ENCODE measurements at places on chromosomes 16 and 17.

DNA sequence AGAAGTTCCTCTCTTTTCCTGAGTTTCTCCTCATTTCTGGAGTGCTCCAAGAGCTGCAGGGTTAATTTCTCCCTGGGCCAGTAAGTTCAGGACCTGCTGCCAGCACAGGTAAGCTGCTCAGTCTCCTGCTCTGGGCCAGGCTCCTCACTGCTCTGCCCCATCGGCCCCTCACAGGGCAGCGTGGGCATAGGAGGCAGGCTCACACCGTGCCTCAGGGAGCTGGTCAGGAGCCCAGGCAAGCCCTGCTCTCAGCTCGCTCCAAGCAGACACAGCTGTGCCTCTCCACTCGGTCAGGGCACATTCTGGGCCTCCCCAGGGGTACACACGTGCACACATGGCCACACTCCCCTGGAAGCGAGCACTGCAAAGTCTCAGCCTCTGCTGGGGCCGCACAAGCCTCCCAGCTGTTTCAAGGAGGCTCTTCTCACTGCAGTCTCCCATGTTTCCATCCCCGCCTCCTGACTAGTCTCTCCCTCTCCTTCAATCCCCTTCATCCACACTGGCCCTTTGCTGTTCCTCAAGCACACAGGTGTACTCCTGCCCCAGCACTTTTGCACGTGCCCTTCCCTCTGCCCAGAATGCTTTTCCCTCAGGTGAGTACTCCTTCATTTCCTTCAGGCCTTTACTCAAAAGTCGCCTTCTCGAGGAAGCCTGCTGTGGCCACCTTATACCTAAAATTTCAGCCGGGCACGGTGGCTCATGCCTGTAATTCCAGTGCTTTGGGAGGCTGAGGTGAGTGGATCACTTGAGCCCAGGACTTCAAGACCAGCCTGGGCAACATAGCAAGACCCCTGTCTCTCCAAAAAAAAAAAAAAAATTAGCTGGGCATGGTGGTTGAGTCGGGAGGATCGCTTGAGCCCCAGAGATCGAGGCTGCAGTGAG lies 53.2 kb downstream of the AKAP1 start:
- peaks cover 7% of the 10 kb centered on the region for H3K4me1 ChIP-seq
- no peak for DNase-seq
- no peak overlapping the region for H3K4me3 ChIP-seq
- H3K36me3 ChIP-seq: no peaks in the 10 kb centered on the region
- H3K27me3 ChIP-seq: peaks cover 14% of the 10 kb centered on the region

- H3K27me3 ChIP-seq: peaks cover 7% of the 10 kb centered on the region
- H3K4me3 ChIP-seq: no peak overlapping the region
- no peaks in the 10 kb centered on the region for H3K4me1 ChIP-seq
- DNase-seq: no peak
- H3K27ac ChIP-seq: no peak overlapping the region
These were observed 171.7 kb downstream of the C16orf95 start for GRCh38 chr16:87145181-87146176.

GRCh38 chr17:8300627-8301242 lies 5.5 kb upstream of the SLC25A35 start:
- peak overlapping the region; percentile 46 for H3K27ac ChIP-seq
- H3K27me3 ChIP-seq: no peaks in the 10 kb centered on the region
- peak; percentile 30 for DNase-seq
- H3K4me1 ChIP-seq: peaks cover 8% of the 10 kb centered on the region

DNA sequence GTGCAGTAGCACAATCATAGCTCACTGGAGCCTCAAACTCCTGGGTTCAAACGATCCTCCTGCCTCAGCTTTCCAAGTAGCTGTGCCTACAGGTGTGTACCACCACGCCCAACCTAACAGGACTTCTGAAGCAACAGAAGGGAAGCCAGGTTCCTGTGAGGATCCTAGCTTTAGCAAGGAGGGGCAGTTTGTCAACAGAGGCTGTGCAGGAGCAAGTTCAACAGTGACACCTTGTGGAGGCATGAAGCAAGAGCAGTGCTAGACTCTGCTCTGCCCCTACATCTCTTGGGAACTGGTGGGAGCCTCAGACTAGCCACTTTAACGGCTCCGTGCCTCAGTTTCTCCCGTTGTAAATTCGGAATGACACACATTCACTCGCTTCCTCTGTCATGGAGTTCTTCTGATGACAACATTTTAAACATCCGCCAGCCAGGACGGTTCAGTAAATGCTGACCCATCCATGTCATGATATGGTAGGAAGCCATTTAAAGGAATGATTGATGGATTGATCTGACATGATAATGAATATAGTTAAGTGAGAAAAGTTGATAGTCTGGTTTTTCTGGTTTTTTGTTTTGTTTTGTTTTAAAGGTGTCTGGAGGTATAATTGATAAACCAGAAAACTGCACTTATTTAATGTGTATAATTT lies 218.7 kb downstream of the MRTFB start:
- H3K4me3 ChIP-seq: no peak overlapping the region
- H3K27me3 ChIP-seq: peaks cover 2% of the 10 kb centered on the region
- H3K27ac ChIP-seq: no peak overlapping the region
- DNase-seq: no peak
- peaks cover 6% of the 10 kb centered on the region for H3K36me3 ChIP-seq

DNA sequence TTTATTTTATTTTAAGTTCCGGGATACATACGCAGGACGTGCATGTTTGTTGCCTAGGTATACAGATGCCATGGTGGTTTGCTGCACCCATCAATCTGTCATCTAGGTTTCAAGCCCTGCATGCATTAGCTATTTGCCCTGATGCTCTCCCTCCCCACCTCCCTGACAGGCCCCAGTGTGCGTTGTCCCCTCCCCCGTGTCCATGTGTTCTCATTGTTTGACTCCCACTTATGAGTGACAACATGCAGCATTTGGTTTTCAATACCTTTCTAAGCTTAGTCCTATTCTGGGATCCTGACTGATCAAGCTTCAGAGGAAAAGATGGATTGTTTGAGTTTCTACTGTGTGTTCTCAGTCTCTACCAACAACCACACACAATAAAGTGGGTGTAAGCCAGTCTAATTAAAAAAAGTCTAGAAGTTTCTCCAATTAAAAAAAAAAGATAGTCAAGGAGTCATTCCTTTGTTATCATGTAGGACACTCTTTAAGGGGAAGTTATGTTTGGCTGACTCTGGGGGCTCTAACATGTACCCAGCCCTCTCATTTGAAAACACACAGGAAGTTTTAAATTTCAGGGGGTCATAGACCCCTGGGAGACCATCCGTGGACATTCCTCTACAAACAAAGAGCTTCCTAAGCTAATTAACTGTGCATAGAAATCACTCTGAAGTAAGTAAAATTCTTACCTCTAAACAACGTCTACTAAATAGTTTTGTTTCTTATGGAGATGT lies 66.3 kb upstream of the ADAMTS18 start:
- no peak overlapping the region for H3K4me3 ChIP-seq
- no peak for DNase-seq

GRCh38 chr17:1197781-1198490 lies 18.2 kb upstream of the ABR start:
- H3K36me3 ChIP-seq: no peaks in the 10 kb centered on the region
- peaks cover 69% of the 10 kb centered on the region for H3K4me1 ChIP-seq
- H3K27me3 ChIP-seq: no peaks in the 10 kb centered on the region
- H3K4me3 ChIP-seq: peak overlapping the region; percentile 63
- DNase-seq: peak; percentile 58
- peak overlapping the region; percentile 80 for H3K27ac ChIP-seq

GRCh38 chr17:1787301-1787902 lies 25.5 kb downstream of the SERPINF1 start:
- no peaks in the 10 kb centered on the region for H3K27me3 ChIP-seq
- H3K4me3 ChIP-seq: no peak overlapping the region
- no peak overlapping the region for H3K27ac ChIP-seq
- no peak for DNase-seq
- H3K4me1 ChIP-seq: peaks cover 23% of the 10 kb centered on the region

DNA sequence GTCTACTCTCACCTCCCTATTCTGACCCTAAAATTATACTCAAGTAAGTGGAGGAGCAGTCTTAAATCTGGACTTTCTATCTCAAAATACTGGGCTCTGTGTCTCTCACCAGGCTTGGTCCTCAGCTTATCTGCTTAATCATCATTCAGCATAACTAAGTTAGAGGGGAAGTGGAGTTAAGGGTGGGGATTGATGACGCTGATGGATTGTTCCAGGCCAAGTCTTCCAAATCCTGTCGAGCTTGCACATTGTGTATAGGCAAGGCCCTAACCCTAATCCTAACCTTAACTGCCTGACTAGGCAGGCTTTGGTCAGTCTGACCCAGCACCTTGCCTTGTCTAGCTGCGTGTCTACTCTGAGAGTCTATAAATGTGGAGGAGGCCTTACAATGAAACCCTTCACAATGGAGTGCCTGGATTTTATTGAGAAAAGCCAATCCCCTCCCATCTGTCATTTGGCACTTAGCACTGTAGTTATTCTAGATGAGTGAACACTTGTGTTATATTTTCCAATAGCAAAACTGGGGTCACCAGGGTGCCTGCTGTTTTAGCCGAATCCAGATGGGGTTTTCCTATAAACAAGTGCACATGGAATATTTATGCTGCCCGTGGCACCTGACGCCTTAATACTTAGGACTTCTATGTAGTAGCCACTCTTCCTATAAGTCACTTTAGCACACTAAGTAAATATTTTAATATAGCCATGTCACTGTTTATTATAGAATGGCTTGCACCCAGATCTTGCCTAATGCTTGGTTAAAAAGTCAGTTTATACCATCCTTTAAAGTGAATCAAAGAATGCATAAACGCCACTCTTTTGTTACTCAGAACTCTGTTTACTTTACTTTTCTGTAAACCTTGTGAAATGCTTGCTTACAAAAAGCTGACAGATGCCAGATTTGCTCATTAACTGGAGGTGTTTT lies 193.2 kb upstream of the MYOCD start:
- no peaks in the 10 kb centered on the region for H3K36me3 ChIP-seq
- H3K27ac ChIP-seq: no peak overlapping the region
- H3K4me3 ChIP-seq: no peak overlapping the region
- H3K4me1 ChIP-seq: no peaks in the 10 kb centered on the region

GRCh38 chr17:79220713-79221291 lies 146.2 kb downstream of the ENGASE start:
- H3K27me3 ChIP-seq: peaks cover 48% of the 10 kb centered on the region
- no peaks in the 10 kb centered on the region for H3K36me3 ChIP-seq
- no peak for DNase-seq
- no peak overlapping the region for H3K27ac ChIP-seq

DNA sequence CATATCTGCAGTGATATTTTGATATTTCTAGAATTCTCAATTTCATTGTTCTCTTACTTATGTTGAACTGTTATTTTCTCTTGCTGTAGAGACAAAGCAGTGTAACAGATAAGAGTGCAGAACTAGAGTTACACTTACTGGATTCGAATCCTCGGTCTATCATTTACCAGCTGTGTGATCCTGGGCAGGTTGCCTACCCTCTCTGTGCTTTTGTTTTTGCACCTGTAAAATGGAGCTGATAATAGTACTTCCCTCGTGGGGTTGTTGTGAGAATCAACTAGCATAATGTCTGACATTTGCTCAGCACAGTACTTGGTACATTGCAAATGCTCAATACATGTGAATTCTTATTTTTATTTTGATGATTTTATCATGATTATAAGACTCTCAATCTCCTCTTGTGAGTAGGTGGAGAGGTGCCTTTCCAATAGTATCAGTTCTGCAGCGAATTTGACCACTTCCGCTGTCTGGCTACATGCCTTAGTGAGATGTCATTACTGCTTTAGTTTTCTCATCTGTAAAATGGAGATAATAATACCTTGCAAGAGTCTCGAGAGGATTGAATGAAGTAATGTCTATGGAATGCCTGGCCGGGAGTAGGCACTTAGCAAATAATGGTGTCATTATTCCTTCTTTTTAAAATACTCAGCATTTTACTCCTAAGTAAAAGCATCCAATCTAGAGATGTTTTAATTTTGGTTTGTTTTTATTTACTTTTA lies 312.2 kb upstream of the MAF start:
- H3K27ac ChIP-seq: no peak overlapping the region
- H3K27me3 ChIP-seq: no peaks in the 10 kb centered on the region
- H3K4me3 ChIP-seq: no peak overlapping the region
- no peaks in the 10 kb centered on the region for H3K36me3 ChIP-seq
- no peaks in the 10 kb centered on the region for H3K4me1 ChIP-seq

DNA sequence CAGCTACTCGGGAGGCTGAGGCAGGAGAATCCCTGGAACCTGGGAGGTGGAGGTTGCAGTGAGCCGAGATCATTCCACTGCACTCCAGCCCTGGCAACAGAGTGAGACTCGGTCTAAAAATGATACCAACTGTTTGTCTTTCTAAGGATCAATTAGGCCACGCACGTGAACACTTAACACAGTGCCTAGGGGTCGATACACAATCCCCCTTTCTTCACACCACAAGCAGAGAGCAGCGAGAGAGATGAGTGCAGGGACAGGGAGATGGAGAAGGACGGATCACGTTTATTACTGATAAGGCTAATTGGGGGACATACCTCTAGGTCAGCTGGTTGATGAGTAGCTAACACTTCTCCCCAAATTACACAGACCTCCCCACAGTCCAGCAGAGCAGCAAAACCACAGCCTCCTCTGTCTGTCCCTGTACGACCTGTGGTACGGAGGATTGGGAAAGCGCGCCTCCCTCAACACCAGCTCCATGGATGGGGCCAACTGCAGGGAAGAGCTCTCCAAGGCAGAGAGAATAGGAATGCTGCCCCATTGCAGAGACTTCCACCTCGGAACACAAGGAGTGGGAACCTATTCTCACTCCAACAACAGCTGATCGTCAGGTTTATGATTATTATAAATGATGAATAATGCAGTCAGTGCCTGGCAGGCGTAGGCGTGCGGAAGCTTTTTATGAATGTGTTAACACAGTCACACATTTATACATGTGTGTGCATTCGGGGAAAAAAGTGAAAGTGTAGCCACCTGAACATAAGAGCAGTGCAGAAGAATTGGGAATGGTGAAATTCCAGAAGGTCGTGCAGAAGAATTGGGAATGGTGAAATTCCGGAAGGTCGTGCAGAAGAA lies 155.1 kb downstream of the C16orf95 start:
- H3K36me3 ChIP-seq: no peaks in the 10 kb centered on the region
- peak overlapping the region; percentile 38 for H3K27ac ChIP-seq
- H3K27me3 ChIP-seq: peaks cover 5% of the 10 kb centered on the region

DNA sequence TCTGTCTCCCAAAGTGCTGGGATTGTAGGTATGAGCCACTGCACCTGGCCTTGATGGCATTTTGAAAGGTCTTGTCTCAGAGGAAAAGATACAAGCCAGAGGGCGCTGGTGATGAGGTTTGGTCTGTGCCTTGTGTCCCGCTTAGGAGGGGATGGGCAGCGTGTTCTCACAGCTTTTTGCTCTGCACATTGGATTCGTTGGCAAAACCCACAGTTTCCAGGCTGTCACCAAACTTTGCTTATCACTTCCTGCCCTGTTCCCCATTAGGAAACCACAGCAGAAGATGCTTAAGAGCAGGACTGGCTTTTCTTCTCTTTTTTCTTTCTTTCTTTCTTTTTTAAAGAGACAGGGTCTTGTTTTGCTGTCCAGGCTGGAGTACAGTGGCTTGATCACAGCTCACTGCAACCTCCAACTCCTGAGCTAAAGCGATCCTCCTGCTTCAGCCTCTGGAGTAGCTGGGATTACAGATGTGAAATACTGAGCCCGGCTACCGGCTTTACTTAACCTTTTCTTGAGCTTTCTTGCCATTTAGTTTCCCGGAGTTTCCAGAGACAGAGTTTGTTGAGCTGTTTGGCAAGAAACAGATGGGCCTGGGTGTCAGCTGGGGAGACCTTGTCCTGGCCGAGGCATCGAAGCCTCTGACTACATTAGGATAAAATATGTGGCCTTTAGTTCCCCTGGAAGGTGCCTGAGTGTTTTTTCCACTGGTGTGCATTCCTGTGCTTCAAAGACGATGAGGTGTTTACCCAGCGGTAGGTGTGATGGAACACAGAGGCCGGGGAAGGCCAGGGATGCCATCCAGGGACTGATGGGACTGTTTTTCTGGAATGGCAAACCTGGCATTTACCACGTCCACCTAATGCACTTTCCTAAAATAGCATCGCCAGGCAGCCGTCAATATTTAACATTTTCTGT lies 112.9 kb downstream of the ABCC1 start:
- no peaks in the 10 kb centered on the region for H3K27me3 ChIP-seq
- H3K4me3 ChIP-seq: no peak overlapping the region
- peaks cover 17% of the 10 kb centered on the region for H3K4me1 ChIP-seq
- H3K27ac ChIP-seq: peak overlapping the region; percentile 41
